Stimulated activated CD8-positive, alpha-beta memory T cell treated with anti-CD3 and anti-CD28 coated beads, Interleukin-7, amount 100 ng/mL, for 1 hour (primary cell): ENCODE measurements at places on chromosomes 7 and 10.

DNA sequence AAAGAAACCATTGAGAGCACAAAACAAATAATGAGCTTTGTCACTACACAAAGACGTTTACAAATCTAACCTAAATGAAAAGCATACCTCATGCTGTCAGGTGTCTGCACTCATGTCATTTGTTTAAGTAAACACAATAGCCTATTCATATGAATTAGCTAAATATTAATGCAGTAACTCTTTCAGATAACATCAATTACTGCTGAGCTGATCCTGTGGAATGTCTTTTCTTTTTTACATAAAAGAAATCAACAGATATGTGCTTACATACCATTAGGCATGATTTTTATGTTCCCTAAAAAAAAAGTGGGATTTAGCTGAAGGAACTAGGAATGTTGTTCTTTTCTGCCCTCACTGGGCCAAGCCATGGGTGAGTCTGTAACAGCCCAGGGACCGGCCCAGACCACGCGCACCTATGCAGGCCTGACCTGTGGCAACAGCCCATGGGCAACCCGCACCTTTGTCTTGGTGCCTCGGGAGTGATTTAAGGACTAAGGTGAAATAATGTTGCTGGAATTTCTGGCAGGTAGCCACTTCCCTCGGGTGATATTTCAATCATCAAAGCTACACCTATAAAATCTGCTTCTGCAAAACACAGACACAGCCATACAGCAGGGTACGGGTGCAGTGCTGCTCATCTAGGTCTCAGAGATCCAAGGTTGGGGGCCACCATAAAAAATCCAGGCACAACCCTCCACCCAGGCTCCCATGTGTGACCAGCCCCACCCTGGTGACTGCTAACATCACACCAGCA, 44.6 kb downstream of the FGFR2 start:
- DNase-seq = no peak

GRCh38 chr7:156324201-156324600, 316.4 kb upstream of the RNF32 start:
- no peak for DNase-seq

- DNase-seq = no peak
These were observed 72.7 kb upstream of the TRIL start for GRCh38 chr7:29030781-29031275.

- DNase-seq = no peak
These were observed 1.8 kb downstream of the STARD3NL start for GRCh38 chr7:38179776-38180226.

DNA sequence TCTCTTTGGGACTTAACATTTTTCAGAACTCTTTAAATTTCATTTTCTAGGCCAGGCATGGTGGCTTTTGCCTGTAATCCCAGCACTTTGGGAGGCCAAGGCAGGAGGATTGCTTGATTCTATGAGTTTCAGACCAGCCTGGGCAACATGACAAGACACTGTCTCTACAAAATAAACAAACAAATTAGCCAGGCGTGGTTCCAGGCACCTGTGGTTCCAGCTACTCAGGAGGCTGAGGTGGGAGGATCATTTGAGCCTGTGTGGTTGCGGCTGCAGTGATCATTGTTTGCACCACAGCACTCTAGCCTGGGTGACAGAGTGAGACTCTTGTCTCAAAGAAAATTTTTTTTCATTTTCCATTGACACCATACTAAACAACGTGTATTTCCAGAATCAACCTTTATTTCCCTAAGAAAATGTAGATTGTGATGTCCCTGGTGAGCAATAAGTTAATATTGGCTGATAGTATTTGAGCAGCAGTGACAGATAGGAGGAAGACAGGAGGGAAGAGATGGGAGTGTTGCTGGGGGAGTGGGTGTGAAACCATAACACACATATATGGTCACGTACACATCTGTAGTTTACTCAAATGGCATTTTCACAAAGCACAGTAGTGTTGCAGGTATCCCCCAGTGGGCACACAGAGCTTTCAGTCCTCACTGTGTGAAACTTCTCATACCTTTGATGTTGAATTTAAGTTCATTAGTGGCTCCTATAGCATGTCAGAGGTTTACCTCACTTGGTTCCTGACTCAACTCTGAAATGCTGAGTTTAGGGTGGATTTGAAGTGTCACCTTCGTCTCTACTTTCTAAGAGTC, 205.6 kb downstream of the AUTS2 start:
- DNase-seq = no peak

- no peak for DNase-seq
These were observed 176.8 kb downstream of the TWIST1 start for GRCh38 chr7:18940593-18941134.

GRCh38 chr10:72099600-72099921, 11.2 kb upstream of the SPOCK2 start:
- DNase-seq = no peak

DNA sequence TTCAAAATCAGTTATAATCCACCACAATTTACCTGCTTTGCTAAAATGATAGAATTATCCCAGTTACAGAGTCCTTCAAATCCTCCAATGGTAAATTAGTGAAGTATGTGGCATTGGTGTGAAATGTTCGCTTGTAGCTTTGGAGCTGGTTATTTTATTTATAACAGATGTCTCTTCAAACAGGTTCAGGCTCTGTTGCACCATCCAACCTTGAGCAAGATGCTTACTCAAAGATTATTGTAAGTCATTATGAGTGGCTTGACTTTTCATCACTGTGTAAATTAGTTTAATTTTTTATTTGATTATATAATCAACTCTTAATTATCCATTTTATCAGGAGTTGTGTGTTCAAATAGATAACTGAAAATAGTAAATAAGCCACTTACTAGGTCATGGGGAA, 99.4 kb downstream of the BTRC start:
- DNase-seq = no peak

DNA sequence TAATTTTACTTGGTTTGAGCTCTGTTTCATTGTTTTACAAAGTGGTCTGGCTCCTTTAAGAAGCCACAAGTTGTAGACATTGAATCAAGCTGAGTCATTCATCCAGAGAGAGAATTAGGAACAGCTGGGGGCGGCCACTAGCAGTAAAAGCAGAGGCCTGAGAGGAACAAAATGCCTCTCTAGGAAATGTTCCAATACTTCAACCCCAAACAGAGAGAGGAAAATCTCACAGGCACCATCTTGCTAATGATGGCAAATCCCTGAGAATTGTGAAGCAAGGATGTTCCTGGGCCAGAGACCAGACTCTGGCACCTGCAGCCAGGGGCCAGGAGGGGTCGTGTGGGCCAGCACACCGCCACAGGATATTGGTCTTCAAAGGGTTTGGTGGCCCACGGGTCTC, 26.5 kb upstream of the TRIL start:
- no peak for DNase-seq

DNA sequence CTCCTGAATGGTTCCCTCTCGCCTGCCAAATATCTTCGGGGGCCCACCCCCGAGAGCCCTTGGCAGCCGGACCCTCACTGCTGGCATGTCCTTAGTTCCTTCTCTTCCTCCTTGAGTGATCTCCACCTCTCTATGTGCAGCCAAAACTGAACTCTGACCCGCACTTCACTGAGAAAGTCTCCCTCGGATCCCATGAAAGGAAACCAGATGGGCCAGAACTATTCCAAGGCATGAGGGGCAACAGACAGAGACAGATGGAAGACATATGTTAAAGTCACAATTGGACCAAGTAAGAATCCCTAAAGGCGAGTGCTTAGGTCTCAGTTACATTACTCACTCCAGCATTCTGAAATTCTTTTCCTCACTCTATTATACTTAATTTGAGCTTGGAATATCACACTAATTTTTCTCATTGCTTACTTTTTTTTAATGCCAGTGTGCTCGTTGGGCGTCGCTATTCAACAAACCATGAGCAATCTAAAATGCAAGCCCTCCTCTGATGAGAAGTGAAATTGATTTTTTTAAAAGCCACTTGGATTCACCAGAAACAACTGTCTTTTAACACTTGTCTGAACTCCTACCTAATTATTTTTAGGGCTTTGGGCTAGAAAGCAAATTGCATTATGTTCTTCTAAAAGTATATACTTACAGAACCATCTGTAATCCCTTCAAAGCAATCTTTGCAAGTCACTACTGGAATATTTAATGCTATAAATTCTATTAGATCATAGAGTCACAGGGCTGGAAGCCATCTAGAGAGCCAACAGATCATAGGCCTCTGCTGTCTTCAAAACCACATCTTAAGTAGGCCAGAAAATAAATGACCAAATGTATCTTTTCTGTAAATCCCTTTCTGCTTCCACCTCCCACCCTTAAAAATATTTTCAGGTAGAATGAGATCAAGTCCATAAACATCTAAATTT, 43.3 kb upstream of the EZH2 start:
- DNase-seq = no peak

- no peak for DNase-seq
These were observed 20.8 kb upstream of the RET start for GRCh38 chr10:43055991-43056567.

- no peak for DNase-seq
These were observed 97.2 kb upstream of the INSYN2A start for GRCh38 chr10:127293640-127294039.

GRCh38 chr7:47804767-47805545, 143.3 kb downstream of the PKD1L1 start:
- DNase-seq = no peak

GRCh38 chr7:73717025-73717807, 2.3 kb downstream of the STX1A start:
- DNase-seq = no peak

GRCh38 chr7:40015790-40016296, 65.8 kb downstream of the CDK13 start:
- no peak for DNase-seq

- DNase-seq = no peak
These were observed 290.0 kb downstream of the RNLS start for GRCh38 chr10:88293073-88293472.

- DNase-seq = no peak
These were observed 209.1 kb downstream of the TRIL start for GRCh38 chr7:28748933-28749584.

- DNase-seq = peak; percentile 21
These were observed 1.4 kb downstream of the RHEB start for GRCh38 chr7:151518105-151518946.

DNA sequence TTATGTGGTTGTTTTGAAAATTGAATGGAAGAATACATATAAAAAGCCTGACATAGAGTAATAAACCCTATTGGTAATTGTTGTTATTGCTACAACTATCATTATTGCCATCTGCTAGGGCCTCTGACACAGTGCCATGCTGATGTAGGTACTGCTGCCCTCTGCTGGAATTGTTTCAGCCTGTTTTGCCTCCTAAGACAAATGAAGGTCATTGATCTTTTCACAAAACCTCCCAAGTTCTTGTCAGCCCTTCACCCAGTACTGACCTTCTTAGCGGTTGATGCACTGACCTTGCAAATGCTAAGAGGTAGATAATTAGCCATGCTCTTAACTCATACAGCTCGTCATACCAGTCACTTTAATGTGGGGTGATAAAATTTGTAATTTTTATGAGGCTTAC, 975.2 kb downstream of the SORCS1 start:
- no peak for DNase-seq

DNA sequence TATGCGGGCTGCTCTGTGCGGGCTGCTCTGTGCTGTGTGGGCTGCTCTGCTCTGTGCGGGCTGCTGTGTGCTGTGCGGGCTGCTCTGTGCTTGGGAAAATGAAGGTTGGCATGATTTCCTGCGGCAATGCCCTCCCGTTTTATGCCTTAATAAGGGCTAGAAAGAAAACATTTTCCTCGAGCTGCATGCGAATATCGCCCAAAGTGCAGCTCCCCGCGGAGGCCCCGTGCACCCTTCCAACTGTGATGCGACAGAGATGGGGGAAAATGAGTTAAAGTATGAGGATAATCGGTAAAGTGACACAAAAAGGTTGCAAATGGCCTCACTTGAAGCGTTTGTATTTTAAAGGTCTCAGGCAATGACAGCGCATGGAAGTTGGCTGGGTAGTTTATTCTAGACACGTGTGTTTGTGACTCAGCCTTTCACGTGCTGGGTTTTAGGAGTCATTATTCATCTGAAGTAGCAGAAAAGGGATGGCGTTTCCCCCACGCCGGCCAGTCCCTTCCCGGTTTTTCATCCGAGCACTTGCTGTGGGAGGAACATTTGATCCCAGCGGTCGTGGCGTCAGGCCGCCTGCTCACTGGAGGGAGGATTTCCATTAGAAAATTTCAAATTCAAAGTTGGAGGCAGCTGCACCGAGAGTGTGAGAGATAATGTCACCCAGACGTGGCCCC, 220.7 kb downstream of the ADARB2 start:
- DNase-seq = no peak

GRCh38 chr10:108782411-108782810, 1140.9 kb downstream of the XPNPEP1 start:
- DNase-seq = no peak

DNA sequence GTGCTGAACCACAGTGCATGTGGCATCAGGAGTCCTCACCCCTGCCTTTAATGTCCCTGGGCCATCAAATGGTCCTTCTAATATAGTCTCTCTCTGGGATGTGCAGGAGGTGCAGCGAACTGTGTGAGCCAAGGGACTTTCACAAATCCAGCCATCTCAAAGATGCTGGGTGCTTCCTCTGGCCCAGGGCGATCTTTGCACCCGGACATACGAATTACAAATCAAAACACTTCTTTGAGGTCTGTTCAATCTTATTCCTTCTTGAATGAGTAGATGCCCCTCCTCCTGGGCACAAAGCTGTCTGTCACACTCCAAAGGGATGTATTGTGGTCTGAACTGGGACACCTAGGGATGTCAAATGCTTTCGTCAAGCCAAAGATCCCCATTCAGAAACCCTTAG, 60.6 kb downstream of the VSTM4 start:
- DNase-seq = no peak

DNA sequence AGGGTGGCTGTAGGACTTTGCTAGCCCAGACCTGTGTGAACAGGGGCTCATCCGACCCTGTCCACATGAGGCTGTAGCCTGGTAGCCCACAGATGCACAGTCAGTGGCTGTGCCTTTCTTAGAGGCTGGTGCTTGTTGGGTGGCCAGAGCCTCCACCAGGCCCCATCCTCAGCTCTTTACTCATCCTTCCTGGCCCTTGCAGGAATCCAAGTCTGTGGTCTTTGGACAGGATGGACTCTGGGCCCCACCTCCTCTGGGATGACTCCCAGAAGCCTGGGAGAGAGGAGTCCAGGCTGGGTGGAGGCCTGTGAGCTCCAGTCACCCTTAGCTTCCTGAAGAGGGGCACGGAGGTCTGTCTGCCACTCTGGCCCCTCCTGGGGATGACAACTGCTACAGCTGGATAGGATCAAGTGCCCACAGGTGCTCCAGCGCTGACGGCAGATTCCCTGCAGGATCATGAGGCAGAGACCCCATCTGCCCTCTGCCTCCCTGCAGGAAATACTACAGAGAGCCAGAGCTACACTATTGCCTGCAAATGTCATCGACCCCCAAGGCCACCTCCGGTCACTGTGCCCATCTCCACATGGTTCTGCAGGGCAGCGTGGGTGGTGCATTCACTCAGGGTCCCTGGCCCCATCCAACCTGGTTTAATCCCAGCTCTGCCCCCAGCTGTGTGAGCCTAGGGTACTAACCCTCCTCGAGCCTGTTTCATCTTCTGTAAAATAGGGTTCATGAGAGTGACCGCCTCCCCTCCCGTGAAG, 114.5 kb downstream of the PTPN20 start:
- no peak for DNase-seq
